Femur (tissue), 1 donor: ENCODE measurements at places on chromosomes 12 and 14.

- DNase-seq = no peak
Observed at GRCh38 chr12:74563927-74564326, 26.3 kb downstream of the ATXN7L3B start.

- no peak for DNase-seq
Observed at GRCh38 chr12:56255671-56256070, 2.5 kb downstream of the ANKRD52 start.

GRCh38 chr14:24840204-24840893, 206.4 kb upstream of the GZMB start:
- no peak for DNase-seq

DNA sequence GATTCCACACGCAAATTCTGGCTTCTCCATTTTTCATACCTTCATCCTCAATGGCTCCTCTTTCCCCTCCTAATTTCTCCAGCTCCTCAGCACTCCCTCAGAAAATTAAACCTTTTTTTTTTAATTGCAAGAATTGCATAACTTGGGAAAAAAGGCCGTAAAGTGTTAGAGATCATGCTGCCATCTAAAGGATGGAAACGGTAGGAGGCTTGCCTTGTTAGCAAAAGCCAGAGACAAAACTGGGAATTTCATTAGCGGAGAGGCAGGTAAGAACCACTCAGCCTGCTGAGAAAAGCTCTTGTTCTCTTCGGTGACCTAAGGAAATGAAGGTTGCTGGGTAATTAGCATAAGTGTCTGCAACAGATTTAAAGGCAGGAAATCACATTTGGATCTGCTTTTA, 204.3 kb downstream of the AEBP2 start:
- DNase-seq = no peak

DNA sequence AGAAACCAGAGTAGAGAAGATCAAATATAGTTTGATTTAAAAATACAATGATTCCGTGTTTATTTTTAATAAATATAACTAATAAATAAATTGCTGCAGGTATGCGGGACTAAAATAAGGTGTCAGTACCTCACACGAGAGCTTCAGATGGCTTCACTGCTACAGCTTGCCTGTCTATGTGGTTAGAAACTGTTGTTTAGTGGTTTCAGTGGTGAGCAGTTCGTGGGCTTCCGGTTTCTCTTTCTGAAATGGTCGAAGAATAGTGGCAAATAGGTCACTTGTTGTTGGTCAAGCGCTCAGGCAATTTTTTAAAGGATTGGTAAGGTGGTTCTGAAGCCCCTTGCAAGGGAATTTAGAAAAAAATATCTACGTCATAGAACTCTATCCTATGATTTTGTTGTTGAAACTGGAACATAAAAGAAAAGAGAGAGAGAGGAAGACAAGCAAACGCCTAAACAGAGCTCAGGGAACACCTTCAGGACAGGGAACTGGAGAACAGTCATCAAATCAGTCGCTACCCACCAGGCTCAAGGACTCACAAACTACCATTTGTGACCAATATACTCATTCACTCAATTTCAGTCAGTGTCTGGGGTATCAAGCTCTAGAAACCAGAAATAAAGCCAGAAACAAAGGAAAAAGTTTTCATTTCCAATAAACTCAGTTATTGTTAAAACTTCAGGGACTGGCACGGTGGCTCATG, 31.3 kb downstream of the GABARAPL1 start:
- DNase-seq = no peak

DNA sequence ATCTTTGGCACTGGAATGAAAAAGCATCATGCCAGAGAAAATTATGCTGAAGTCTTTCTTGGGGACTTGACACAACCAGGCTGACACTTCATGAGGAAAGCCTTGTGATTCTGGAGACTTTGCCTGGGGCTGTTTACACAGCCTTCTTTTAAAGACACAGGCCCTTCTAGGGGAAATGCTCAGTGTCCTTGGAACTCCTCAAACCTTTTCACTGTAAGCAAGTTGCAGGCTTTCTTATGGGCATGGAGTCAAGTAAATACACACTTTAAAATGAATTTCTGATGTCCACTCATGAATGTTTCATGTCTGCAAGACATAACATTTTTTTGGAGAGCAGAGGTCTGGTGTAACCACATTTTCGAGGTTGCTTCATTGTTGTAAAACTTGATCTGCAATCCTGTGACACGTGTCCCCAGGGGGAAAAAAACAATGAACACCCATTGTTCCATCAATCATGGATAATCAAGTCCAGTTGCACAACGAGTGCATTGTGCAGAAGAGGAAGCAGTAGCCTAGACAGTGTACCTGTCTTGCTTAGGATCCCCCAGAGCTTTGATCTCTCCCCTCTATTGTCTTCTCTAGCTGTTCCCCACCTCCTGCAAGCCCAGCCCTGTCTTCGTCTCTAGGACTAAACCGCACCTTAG, 155.1 kb upstream of the PRICKLE1 start:
- no peak for DNase-seq

DNA sequence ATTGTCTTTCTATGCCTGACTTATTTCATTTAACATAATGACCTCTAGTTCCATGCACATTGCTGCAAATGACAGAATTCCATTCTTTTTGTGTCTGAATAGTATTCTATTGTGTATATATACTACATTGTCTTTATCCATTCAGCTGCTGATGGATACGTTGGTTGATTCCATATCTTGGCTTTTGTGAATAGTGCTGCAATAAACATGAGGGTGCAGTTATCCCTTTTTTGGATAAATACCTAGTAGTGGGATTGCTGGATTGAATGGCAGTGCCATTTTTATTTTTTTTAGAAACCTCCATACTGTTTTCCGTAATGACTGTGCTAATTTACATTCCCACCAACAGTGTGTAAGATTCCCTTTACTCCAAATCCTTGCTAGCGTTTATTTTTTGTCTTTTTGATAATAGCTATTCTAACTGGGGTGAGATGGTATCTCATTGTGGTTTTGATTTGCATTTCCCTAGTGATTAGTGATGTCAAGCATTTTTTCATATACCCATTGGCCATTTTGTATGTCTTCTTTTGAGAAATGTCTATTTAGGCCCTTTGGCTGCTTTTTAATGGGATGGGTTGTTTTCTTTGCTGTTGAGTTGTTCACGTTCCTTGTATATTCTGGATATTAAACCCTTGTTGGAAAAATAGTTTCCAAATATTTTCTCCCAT, 2.3 kb downstream of the OAS2 start:
- no peak for DNase-seq

DNA sequence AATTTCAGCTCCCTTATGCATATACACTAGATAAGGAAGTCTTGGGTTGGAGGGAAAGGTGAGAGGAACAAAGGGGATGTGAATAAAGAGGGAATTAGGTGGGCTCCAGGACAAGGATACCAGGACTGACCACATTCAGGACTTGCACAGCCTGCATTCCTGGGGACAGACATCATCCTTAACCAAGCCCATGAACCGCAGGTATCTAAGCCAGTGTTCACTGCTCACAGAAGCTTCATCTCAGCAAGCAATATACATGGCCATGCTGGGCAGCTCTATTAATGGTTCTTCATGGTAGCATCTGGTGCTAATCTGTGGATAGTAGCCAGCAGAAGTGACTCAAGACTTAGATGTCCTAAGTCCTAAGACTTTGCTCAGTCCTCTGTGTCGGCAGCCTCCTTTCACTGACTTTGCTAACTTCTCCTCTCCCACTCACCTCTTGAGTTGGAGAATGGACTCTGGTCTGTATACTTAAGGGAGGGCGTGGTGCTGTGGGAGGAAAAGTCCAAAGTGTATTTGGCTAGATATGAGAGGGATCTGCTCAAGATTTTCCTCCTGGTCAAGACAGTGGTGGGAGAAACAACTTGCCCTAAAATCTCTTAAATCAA, 136.1 kb downstream of the ASCL1 start:
- DNase-seq = no peak

- DNase-seq = no peak
Observed at GRCh38 chr12:53330671-53331070, 5.5 kb downstream of the SP7 start.

GRCh38 chr14:68691031-68691791, 101.7 kb downstream of the ZFP36L1 start:
- peak; percentile 43 for DNase-seq

DNA sequence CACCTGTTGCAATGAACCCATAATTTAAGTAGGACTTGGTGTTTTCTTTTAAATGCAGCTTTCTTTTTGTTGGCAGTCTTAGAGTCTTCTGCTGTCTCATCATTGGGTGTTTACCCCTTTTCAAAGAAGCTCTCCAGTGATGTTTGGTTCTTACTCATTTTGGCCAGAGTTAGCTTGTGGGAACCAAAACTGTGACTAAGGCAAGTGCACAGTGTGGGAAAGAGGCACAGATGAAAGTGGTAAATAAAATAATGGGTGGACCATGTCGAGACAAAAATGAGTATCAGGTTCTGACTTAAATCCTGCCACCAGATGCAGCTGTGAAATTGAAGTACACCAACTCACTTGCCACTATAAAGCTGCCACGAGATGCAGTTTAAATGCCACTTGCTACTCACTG, 615.4 kb upstream of the MIS18BP1 start:
- no peak for DNase-seq

GRCh38 chr12:7103837-7104584, 5.0 kb downstream of the C1RL start:
- DNase-seq = no peak

- DNase-seq = no peak
Observed at GRCh38 chr12:92810370-92810769, 107.6 kb downstream of the PLEKHG7 start.

GRCh38 chr14:54256156-54256555, 140.7 kb upstream of the CDKN3 start:
- DNase-seq = no peak

DNA sequence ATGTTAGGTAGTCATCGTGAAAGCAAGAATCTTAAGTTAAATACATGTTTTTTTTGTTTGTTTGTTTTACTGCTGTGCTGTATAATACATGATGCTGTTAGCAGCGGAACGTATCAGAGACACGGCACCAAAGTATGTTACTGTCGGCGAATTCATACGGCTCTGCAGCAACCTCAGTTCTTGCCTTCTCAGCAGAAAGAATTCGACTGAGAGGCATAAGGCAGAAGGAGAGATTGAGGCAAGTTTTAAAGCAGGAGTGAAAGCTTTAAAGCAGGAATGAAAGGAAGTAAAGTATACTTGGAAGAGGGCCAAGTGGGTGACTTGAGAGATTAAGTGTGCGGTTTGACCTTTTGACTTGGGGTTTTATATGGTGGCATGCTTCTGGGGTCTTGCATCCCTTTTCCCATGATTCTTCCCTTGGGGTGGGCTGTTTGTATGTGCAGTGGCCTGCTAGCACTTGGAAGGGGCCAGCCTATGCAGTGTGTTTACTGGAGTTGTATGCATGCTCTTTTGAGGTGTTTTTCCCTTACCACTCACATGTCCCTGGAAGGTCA, 23.7 kb downstream of the LEMD3 start:
- DNase-seq = no peak

- no peak for DNase-seq
Observed at GRCh38 chr14:21405097-21405496, 21.3 kb upstream of the SUPT16H start.

DNA sequence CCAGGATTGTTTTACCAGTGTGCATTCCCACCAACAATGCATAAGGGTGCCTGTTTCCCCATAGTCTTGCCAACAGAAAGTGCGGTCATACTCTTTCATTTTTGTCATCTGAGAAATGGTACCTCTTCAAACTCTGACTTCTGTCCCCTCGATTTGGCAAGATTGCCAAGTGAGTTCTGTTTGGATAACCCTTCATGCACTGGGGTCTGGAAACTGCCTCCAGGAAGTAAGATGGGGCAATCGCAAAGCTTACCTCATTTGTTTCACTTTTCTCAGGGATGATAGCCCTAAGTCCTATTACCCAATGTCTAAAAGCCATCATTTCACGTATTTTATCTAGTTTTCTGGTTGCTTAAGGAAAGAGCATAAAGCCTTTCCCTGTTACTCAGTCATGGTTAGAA, 28.6 kb upstream of the NR1H4 start:
- no peak for DNase-seq

- no peak for DNase-seq
Observed at GRCh38 chr14:23641915-23642588, 5.9 kb downstream of the DHRS2 start.

- DNase-seq = peak; percentile 36
Observed at GRCh38 chr12:96501133-96501761, 11.9 kb downstream of the CFAP54 start.

DNA sequence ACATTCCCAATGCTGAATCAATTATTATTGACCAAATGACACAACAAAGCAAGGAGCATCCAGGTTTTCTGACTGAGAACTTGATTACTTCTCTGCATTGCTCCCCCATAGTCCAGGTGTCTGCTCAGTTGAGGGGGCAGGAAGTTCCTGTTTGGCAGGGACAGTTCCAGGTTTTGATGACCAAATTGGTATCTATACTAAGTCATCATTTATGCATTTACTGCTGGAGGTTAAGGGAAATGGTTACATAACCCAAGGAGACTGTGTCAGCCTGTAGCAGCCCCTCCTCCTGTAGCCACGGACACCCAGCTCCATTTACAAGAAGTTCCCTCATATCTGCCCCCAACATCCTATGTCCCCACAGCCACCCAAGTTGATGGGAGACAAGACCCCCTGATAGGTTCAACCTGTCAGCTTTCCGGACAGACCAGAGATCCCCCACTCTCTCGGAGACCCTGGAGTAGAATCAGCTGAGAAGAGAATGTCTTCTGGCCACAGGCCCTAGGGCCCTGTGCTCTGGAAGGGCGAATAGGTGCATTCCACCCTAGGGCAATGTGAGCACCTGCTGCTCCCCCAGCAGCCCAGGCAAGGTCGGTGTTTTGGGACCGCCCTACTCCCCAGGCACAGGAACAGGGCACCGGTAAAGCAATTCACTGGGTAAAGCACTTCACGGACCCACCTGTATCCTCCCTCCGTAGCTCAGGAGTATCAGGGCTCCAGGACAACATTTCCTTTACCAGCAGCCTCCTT, 23.6 kb downstream of the IRF2BPL start:
- no peak for DNase-seq

DNA sequence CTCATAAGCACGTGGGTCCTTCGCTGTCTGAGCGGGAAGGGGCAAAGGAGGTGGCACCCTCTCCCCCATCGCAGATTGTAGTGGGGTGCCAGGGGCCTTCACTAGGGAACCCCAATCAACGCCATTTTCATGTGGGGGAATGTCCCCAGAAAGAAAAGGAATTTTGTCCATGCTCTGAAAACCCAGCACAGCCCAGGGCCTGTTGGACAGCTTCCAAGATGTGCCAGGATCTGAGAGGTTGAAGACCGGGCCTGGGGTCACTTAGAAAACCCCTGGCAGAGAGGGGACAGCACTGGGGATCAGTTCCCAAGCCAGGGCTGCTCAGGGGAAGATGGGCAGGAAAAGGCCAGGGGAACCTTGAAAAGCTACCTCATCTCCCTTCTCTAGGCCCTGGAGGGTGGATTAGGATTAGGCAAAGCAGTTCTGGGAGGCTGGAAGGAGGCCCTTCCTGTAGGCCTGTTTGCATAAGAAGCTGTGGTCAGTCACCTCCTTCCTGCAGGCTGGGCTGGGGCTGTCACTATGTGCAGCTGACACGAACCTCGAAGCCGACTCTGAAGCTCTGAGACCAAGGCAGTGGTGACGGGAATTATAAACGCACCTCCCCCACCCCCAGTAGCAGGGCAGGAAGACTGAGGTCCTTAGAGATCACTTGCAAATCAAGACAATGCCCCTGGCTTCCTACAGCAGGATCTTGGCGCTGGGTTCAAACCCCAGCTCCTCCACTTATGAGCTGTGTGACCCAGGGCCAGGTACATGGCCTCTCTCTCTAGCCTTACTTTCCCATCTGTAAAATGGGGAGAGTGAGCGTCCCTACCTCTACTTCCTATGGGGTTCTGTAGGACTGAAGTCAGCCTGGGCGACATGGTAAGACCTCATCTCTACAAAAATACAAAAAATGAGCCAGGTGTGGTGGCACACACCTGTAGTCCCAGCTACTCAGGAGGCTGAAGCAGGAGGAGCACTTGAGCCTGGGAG, 29.0 kb downstream of the TESC start:
- peak; percentile 44 for DNase-seq

GRCh38 chr14:76727384-76727783, 33.9 kb upstream of the VASH1 start:
- DNase-seq = no peak
